Fibroblast of skin of left quadriceps (primary cell): ENCODE measurements at places on chromosomes 12 and 14.
A peak's percentile ranks its signal among the peaks of the same experiment; 100 is the strongest.

DNA sequence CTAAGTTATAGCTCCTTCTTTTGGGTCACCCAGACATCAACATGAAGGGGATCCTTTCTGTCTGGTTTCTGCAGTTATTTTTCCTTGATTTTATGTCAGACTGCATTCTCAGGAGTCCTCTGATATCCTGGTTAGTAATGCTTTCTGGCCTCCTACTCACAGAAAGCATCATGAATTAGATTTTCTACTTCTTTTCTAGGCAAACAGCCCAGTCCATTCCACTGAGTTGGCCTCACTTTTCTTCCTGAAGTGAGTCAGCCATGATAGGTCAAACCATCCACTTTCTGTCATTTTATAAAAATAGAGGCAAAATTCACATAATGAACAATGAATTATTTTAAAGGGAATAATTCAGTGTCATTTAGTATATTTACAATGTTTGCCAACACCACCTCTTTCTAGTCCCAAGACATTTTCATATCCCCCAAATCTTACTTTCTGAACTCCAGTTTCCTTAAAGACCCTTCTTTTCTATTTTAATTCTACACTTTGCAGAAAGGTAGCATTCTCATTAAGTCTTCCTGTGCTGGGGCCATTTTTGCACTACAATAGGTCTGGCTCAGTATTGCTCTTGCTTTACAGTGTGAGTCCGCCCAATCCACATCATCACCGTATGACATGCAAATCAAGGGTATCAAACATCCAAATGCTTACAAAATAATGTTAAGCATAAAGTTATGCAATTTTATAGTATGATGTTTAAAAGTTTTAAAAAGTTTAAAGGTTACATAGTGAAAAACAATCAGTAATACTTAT lies 95.1 kb downstream of the UNC79 start:
- peak; percentile 1 for DNase-seq

DNA sequence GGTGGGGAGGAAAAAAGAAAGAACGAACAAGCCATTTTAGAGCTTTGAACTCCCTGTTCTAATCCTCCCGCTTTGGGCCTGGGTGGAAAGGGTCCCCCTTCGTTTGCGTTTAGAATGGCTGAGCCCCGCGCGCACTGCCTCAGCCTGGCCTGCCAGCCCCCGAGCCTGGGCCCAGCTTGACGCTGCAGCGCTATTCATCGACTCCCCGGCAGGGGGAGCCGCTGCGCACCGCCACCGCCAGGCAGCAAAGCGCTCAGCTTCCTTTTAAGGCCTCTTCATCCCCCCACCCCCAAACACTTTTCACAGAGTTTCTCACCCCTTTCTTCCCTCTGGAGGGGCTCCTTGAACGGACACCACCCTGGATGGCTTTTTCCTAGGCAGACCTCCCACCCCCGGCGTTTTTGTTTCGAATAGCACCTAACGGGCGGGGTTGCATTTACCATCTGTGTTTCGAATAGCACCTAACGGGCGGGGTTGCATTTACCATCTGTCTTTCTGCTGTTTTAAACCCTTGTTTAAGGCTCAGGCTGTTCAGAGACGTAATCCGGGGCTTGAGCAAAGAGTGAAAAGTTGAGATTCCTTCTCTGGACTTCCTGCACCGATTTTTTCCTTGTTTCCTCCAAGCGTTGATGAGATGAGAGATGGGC lies 56.4 kb upstream of the PIWIL1 start:
- DNase-seq: peak; percentile 12

- DNase-seq: no peak
Observed at GRCh38 chr14:53462931-53463778, 310.0 kb upstream of the DDHD1 start.

GRCh38 chr14:77212943-77213678 lies 31.5 kb downstream of the TMEM63C start:
- DNase-seq: no peak

- peak; percentile 16 for DNase-seq
Observed at GRCh38 chr12:45379261-45379660, 163.4 kb downstream of the ANO6 start.

- peak; percentile 8 for DNase-seq
Observed at GRCh38 chr14:36553656-36554260, 28.7 kb downstream of the NKX2-8 start.

DNA sequence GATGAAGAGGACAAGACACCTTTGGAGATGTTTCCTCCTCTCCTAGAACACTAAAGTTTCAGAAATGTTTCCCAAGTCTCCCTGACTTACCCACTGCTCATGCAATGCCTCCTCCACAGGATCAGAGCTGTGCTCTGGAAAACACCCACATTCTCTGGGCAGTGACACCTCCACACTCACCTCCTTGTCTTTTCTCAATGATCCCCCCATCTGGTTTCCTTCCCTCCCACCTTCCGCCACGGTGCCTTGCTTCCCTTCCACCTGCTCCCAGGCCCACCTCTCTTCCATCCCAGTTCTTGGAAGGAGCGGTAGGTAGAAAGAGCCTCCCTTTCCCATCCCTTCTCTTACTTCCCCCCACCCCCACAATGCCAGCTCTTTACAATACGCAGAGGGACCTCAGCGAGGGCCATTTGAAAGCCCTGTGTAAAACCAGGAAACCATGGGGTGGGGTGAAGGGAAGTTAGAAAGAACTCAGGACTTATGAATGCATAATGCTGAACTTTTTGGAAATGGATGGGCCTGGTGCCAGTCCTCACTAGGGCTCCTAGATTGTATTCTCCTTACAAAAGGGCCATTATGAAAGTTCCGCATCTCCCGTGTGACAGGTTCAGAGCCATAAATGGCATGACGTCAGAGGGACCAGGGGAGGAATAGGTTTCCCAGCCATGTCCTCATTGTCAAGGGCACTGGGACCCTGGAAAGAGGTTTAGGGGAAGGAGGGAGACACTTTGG lies 12.8 kb downstream of the FBLN5 start:
- no peak for DNase-seq

- DNase-seq: peak; percentile 72
Observed at GRCh38 chr12:108853981-108854446, 3.4 kb downstream of the SSH1 start.

DNA sequence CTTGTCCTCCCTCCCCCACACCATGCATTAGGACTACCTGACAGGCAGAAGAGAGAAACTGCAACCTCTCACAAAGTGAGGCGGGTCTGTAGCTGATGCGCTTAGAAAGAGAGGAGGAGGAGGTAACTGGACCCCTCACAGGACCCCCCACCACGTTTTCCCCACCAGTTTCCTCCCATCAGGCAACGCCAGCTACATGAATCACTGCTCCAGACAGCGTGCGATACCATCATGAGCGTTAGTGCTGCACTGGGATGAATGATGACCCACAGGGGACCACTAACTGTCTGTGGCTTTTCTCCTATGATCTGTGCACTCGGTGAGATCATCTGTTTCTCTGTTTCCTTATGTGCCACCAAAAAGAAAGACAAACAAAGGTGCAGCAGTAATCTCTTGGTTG lies 77.7 kb downstream of the KCNK10 start:
- peak; percentile 7 for DNase-seq

- DNase-seq: no peak
Observed at GRCh38 chr12:32240831-32241230, 134.2 kb downstream of the BICD1 start.

DNA sequence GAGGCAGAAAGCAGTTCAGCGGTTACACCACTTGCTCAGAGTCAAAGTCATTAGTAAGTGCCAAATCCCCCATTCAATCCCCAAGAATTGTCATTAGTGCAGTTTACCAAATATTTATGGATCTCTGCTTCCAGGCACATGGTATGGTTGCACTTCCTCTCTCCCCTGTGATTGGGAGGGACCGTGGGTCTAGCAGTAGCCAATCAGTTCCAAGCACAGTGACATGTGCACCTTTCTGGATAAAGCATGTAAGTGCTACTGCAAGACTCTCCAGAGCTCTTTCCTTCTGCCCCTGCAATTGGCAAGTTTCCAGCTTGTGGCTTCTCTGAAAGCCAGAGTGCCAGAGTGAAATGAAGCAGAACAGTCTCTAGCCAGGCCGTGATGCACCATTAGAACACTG lies 85.3 kb upstream of the FLRT2 start:
- peak; percentile 8 for DNase-seq

DNA sequence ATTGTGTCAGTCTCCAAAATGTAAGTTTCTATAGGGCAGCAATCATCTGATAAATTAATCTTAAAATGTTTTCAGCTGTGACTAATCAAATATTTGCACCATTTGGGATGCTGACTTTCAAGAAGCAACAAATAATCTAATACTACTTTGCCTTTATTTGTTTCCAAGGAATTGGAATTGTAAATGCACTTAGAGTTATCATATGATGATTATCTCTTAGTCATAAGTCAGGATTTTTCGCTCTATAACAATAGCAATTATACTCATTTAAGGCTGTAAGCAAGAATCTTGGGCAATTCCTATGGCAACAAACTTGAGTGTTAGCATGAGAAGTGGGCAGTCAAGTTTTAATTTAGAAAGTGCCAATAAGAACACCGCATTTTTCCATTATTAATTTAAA lies 13.0 kb upstream of the BAZ1A start:
- no peak for DNase-seq

DNA sequence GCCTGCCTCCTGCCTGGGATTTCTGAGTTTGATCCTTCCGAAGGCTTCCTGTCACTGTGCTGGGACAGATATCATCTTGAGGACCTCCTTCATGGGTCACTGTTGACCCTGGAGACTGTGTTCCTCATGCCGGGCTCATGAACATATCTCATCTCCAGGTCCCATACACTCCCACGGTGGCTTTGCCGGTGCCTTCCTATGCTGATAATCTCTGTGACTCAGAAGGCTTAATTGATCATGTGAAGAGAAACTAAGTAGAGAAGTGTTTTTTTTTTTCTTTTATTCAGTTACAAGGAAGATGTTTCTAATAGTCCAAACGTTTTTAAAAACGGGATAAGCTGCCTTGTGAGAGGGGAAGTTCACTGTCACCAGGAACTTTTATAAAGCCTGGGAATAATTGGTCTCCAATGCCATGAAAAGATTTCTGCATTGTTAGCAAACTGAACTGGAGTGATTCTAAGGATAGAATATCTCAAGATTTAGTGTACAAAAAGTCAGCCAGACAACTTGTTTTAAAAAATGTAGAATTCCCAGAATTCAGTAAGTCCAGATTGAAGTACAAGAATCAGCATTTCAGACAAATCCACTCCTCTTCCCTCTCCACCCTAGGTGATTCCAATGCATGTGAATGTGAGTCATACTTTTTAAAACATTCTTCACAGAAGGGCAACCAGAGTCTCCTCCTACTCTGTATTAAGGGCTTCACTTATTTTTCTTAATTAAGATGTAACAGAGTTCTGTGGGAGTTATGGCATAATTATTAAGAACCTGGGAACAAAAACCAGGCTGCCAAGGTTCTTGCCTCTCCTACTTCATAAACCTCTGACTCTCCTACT lies 139.8 kb upstream of the LGR5 start:
- no peak for DNase-seq

- DNase-seq: no peak
Observed at GRCh38 chr12:86860776-86861175, 604.6 kb upstream of the MGAT4C start.

- no peak for DNase-seq
Observed at GRCh38 chr14:36818246-36818645, 156.6 kb downstream of the PAX9 start.

GRCh38 chr12:106760184-106760531 lies 14.3 kb upstream of the RIC8B start:
- DNase-seq: no peak

GRCh38 chr12:66945189-66945817 lies 266.4 kb upstream of the GRIP1 start:
- DNase-seq: no peak

- peak; percentile 82 for DNase-seq
Observed at GRCh38 chr14:50920482-50921230, 23.6 kb downstream of the PYGL start.

- DNase-seq: no peak
Observed at GRCh38 chr12:108447168-108447832, 67.8 kb upstream of the FICD start.

GRCh38 chr14:43687921-43688320 lies 819.2 kb downstream of the FSCB start:
- DNase-seq: peak; percentile 11

- DNase-seq: no peak
Observed at GRCh38 chr12:3097836-3098235, 20.7 kb downstream of the TSPAN9 start.

DNA sequence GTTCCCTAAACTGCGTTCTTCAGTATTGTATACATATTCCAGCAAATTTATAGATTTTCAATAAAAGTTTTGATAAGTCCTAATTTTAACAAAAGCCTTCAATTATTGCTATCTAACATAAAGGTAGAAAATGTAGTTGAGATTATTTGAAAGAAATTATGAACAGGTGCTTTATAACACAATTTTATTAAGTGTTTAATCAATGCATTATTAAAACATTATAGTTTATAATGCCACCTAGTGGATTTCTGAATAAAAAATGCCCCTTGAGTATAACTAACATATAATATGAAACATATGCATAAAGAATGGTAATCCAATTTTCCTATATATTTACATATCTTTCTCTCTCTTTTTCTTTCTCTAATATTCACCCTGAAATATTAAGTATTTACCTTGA lies 515.3 kb downstream of the SLC6A15 start:
- DNase-seq: no peak

- DNase-seq: no peak
Observed at GRCh38 chr12:54060174-54060974, 6.7 kb downstream of the HOXC4 start.

- no peak for DNase-seq
Observed at GRCh38 chr12:40175489-40175888, 49.3 kb upstream of the LRRK2 start.

DNA sequence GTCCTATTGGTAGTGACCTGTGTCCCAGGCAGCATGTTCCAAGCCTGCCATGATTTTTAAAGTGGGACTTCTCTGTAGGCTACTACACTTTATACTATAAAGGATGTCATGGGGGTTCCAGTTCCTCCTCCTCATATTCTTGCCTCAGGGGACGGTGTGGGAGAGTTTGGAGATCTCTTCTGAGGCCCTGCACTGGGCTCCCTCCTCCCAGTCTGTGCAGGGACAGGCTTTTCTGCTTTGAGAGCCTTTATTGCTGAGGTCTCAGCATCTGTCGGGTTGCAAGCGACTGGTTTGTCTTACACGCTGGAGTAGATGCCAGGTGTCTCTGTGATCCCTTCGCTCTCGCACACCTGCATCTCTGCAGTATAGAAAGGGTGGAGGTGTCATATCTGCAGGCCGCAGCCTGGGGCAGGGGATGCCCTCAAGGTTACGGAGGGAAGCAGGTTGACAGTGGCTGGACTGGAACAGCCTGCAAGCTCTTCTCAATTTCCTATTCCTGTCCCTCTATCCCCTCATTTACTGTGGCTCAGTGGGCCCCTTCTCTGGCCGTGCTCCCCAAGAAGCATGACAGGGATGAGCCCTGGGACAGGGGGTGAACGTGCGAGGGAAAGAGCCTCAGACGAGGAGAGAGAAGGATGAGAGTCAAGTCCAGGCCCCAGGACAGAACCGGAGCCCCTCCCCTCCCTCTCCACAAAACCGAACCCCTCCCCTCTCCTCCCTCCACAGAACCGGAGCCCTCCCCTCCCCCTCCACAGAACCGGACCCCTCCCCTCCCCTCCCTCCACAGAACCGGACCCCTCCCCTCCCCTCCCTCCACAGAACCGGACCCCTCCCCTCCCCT lies 51.3 kb downstream of the SLC6A12 start:
- no peak for DNase-seq

- DNase-seq: no peak
Observed at GRCh38 chr12:13163868-13164635, 32.5 kb upstream of the EMP1 start.

- no peak for DNase-seq
Observed at GRCh38 chr14:26596543-26597061, 1.2 kb downstream of the NOVA1 start.

GRCh38 chr12:107465625-107466024 lies 220.0 kb upstream of the PWP1 start:
- DNase-seq: no peak
